ENCODE measurements at places on chromosomes 4 and X. TPM values are rescaled to one million over a fixed set of nuclear protein-coding genes. Genes with fewer than 3 reads are reported as not detected.

DNA sequence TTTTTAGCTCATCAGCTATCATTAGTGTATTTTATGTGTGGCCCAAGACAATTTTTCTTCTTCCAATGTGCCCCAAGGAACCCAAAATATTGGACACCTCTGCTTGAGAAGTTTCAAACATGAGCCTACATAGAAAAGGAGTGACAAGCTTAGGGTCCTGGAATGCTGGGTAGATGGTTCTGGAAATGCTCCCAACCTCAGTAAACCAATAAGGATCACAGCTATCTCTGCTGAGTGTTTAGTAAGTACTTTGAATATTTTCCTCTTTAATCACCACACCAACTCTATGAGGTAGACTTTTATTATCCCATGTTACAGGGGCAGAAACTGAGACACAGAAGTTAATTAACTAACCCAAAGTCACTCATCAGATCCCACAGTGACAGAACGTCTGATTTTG lies 164.9 kb upstream of the KLF3 start:
- no peak for DNase-seq

DNA sequence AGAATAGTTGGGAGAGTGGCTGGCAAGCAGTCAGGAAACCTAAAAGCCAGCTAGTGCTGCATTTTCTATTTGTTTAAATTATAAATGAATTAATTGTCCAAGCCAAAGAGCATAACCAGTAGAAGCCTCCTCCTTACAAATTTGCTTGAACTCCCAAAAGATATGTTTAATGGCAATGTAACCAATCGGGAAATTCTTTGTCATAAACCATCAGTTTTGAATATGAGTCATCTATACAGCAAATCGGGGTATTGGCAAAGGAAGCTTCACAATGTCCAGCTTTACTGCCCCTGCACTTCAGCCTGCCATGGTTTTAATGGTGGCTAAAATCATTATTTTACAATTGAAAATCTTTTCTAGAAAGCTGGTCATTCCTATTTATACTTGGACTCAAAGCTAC lies 216.6 kb downstream of the SHROOM3 start:
- no peak for DNase-seq

GRCh38 chr4:83552924-83553323 lies 17.0 kb downstream of the GPAT3 start:
- DNase-seq = no peak

- no peak for DNase-seq
Measured at GRCh38 chr4:78766650-78767049, 9.5 kb upstream of the BMP2K start.

GRCh38 chr4:107213880-107214279 lies 177.8 kb upstream of the DKK2 start:
- no peak for DNase-seq

- no peak for DNase-seq
Measured at GRCh38 chr4:38275331-38276100, 315.3 kb downstream of the PTTG2 start.

GRCh38 chrX:135114392-135114791 lies 5.9 kb downstream of the ETDB start:
- no peak for DNase-seq

GRCh38 chr4:98498774-98499173 lies 159.6 kb downstream of the TSPAN5 start:
- DNase-seq = no peak

DNA sequence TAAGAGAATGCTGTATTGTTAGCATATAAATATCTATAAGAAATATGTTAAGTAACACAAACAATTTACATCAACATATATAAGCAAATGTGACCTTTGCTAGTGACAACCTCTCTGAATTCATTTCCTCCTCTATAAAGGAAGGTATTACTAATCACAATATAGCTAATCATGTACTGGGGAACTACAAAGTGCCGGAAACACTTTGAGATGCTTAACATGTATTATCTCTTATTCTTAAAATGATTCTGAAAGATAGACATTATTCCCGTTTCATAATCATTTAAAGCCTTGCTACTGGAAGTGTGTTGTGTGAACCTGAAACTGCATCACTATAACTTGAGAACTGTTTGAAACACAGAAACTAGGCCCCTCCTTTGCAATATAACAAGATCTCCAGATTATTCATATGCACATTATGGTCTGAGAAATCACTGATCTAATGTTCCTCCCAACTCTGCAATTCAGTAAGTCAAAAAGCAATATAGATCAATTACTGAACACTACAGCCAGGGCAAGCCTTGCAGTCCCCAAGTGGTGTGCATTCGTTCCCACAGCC lies 54.0 kb downstream of the KLHL8 start:
- DNase-seq = no peak

DNA sequence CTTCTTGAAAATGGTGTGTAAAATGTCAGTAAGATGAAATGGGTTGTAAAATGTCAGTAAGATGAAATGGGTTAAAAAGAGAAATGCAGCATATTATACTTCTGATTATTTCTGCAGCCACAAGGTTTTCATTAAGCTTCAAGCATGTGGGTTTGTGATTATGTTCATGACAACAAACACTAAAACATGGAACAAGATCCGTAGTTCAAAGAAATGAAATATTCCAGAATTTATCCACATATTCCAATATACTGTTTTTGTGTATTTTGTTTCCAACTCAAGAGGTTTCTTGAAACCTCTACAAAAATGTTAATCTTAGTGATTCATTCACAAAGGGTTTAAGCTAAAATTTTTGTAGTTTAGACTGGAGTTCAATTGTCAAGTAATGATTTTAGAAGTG lies 84.0 kb downstream of the ADAMTS3 start:
- no peak for DNase-seq

- no peak for DNase-seq
Measured at GRCh38 chr4:122450847-122451246, 5.7 kb downstream of the IL2 start.

DNA sequence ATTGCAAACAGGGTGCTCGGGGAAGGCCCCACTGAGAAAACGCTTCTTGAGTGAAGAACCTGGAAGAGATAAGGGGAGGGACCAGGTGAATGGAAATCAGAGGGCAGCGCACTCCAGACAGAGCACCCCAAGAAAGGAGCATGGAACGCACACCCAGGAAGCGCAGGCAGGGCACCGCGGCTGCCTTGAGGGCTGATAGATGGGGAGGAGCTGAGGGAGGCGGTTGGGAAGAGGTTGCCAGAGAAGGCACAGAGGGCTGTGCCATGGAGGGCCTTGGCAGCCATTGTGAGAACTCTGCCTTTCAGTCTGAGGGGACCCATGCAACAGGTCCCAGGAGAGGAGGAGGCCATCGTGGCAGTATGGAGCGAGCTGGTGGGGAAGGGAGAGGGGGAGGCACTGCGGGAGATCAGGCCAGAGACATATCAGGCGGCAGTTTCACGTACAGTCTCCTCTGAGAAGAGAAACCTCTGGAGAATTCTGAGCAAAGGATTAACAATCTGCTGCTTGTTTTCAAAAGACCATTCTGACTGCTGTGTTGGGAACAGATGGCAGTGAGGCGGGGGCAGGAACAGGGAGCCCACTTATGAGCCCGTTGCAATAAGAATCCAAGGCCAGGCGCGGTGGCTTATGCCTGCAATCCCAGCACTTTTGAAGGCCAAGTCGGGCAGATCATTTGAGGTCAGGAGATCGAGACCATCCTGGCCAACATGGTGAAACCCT lies 83.7 kb downstream of the PCYT1B start:
- DNase-seq = no peak

DNA sequence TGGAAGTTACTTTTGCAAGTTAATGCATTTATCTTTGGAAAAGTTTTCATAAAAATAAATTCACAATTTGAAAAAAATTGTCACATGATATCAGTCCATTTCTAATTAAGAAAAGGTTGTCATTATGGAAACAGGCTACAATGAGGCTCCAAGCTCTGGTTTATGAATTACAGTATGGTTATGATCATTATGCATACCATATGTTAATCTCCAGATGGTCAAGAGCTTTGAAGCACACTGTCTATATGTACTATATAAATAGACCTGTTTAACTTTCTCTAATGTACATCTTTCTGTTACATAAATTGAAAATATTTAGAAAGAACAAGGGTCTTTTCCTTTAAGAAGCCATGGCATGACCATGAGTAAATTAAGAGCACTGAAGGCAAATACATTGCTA lies 2338.8 kb downstream of the PCDH7 start:
- DNase-seq = no peak

GRCh38 chr4:67292045-67292444 lies 253.3 kb downstream of the CENPC start:
- DNase-seq = no peak

GRCh38 chr4:81021981-81022380 lies 8.5 kb upstream of the BMP3 start:
- no peak for DNase-seq

- DNase-seq = no peak
Measured at GRCh38 chrX:130728208-130728607, 174.8 kb downstream of the ENOX2 start.

VAMP7 gene
- 22.3 TPM for total RNA-seq

FHIP1A gene
- total RNA-seq = 20.4 TPM

CACNA1F gene
- 0.25 TPM for total RNA-seq

ZNF81 gene
- total RNA-seq = 6.9 TPM

FGF5 gene
- total RNA-seq = not detected

CT83 gene
- not detected for total RNA-seq

VEGFD gene
- 5.4 TPM for total RNA-seq

GAGE2A gene
- not detected for total RNA-seq

SLC4A4 gene
- total RNA-seq = 3.2 TPM

HMGN5 gene
- total RNA-seq = 0.98 TPM

FGD1 gene
- total RNA-seq = 8.1 TPM

MTCP1 gene
- total RNA-seq = 6.9 TPM

NBDY gene
- total RNA-seq = 13.8 TPM
